ENCODE measurements at places on chromosomes 3 and 15. TPM values are rescaled to one million over a fixed set of nuclear protein-coding genes. Genes with fewer than 3 reads are reported as not detected.

- no peaks in the 10 kb centered on the region for H3K27me3 ChIP-seq
- H3K4me1 ChIP-seq = peaks cover 7% of the 10 kb centered on the region
Observed at GRCh38 chr3:49759226-49759625, 27.1 kb downstream of the IP6K1 start.

DNA sequence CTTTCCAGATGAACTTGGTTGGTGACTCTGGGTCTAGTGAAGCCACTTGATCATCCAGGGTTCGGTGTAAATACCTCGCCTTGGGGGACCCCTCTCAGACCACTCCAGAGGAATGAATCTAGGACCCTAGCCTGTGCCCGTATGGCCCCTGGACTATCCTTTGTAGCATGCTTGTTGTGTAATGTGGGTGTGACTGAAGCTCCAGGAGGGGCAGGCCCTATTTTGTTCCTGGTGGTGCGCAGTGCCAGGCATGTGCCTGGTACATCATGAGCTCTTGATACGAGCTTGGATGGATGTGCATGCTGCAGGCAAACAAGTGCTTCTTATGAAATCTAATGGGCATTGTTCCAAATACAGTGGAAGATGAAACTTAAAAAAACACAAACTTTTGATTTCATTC is 82.8 kb downstream of the EBLN2 start:
- H3K4me3 ChIP-seq = no peak overlapping the region
- no peaks in the 10 kb centered on the region for H3K27me3 ChIP-seq
- no peak overlapping the region for H3K27ac ChIP-seq
- no peak for DNase-seq
- no peaks in the 10 kb centered on the region for H3K36me3 ChIP-seq

DNA sequence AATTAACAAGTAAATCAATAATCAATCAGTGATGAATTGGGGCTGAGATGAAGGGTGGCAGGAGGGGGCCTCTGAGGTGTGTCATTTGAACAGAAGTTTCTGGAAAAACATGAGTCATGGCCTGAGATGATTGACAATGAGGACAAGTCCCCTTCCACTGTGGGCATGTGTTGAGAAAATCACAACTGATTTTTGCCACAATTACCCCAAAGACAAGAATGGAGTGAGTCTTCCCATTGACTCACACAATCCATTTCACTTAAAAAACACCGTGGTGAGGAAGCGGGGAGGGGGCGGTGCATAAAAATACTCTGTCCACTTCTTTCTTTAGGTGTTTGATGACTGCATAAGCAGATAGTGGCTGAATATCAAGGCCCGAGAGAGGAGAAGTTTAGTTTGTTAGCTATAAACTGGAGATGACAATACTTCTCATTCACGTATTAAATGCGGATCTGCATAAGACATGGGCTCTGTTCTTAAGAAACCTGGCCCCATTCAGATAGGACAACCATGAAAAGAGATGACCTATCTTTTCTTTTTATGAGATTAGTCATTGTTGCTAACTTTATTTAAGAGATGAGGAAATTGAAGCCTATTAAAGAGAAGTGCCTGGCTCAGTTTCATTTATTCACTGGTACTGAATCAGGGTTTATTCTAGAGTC is 34.7 kb downstream of the SHC4 start:
- DNase-seq = no peak
- no peaks in the 10 kb centered on the region for H3K36me3 ChIP-seq
- no peaks in the 10 kb centered on the region for H3K4me1 ChIP-seq
- H3K27me3 ChIP-seq = no peaks in the 10 kb centered on the region
- no peak overlapping the region for H3K4me3 ChIP-seq
- no peak overlapping the region for H3K27ac ChIP-seq

DNA sequence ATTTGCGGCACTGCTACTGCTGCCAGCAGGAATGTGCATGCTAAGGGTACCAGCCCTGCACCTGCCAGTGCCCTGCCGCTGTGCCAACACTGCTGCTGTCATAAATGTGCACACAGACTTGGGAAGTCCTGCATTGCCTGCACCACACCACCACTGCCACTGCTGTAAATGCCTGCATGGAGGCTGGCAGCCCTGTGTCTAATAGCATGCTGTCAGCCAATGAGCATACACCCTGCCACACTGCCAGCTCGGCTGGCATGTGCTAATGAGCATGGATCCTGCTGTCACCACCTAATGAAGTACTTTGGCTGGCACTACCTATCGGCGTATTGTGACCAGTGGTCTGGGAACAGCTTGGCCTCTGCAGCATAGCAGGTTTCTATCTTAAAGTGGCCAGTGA is 981.8 kb upstream of the GBE1 start:
- no peak overlapping the region for H3K27ac ChIP-seq
- no peaks in the 10 kb centered on the region for H3K27me3 ChIP-seq
- H3K36me3 ChIP-seq = no peaks in the 10 kb centered on the region
- no peak overlapping the region for H3K4me3 ChIP-seq
- no peak for DNase-seq
- H3K4me1 ChIP-seq = no peaks in the 10 kb centered on the region

- H3K36me3 ChIP-seq = no peaks in the 10 kb centered on the region
- no peaks in the 10 kb centered on the region for H3K4me1 ChIP-seq
- DNase-seq = no peak
- no peaks in the 10 kb centered on the region for H3K27me3 ChIP-seq
Observed at GRCh38 chr3:144273601-144274000, 302.0 kb downstream of the DIPK2A start.

DNA sequence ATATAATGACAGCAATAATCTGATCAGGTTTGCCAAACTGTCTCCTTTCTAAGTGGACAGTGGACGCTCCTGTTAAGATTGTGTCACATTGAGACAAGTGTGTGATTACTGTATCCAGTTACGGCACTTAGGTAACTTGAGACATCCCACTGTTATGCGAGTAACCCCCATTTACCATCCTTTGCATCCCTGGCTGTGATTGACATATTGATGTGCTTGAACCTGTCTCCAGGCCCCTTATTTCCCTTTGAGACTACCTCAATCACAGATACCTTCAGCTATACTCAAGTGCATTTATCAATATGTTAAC is 785.2 kb downstream of the NR2F2 start:
- DNase-seq = no peak
- H3K27me3 ChIP-seq = no peaks in the 10 kb centered on the region
- H3K4me1 ChIP-seq = no peaks in the 10 kb centered on the region
- no peak overlapping the region for H3K27ac ChIP-seq
- no peaks in the 10 kb centered on the region for H3K36me3 ChIP-seq
- H3K4me3 ChIP-seq = no peak overlapping the region

Gene VEPH1
- total RNA-seq = 139 TPM

- peaks cover 21% of the 10 kb centered on the region for H3K27me3 ChIP-seq
- no peak overlapping the region for H3K27ac ChIP-seq
- H3K4me3 ChIP-seq = no peak overlapping the region
- no peaks in the 10 kb centered on the region for H3K4me1 ChIP-seq
Observed at GRCh38 chr3:139318431-139318816, 25.4 kb upstream of the MRPS22 start.

DNA sequence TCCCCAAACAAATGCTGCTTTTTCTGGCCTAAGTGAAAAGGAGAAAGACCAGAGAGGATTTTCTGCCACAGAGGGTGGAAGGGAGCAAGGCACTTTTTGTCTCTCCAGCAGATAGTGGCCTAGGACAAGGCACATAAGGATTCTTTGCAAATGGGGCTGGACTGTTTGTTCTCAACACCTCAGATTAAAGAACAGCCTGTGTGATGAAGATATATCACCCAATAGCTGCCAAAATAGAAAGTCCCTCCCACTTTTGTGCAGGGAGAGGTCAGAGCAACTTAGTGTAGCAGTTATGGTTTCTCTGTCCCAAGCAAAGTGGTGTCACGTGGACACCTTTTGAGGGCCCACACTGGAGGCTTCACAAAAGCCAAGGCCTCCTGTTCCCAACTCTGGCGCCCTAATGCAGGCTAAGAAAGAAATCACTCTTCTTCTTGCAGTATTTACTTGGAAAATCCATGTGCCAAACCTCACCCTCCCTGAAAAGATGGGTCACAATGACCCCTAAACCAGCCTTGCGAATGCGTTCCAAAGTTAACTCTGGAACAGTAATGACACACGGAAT is 84.9 kb downstream of the LRIG1 start:
- peaks cover 35% of the 10 kb centered on the region for H3K36me3 ChIP-seq
- no peak for DNase-seq
- H3K4me3 ChIP-seq = no peak overlapping the region
- H3K27me3 ChIP-seq = no peaks in the 10 kb centered on the region
- H3K27ac ChIP-seq = no peak overlapping the region
- H3K4me1 ChIP-seq = peaks cover 18% of the 10 kb centered on the region

Gene NAALADL2
- 8.5 TPM for total RNA-seq

DNA sequence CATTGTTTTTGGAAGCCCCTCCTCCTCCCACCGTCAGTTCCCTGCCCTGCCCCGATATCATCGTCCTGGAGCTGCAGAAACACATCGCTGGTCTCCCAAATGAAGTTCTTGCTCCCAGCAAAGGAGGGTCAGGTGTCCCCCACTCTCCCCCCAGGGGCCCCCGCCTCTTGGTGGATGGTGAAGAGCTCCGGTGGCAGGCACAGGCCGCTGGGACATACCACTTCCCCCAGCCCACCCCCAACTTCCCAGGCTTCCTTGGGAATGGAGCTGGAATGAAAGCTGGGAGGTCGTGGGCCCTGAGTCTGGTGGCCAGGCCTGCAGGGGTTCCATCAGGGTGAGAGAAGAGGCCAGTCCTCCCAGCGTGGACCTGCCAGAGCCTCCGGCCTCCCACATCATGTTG is 137.7 kb downstream of the CHSY1 start:
- no peaks in the 10 kb centered on the region for H3K36me3 ChIP-seq
- DNase-seq = no peak
- peaks cover 6% of the 10 kb centered on the region for H3K4me1 ChIP-seq
- no peak overlapping the region for H3K4me3 ChIP-seq
- H3K27ac ChIP-seq = no peak overlapping the region

DNA sequence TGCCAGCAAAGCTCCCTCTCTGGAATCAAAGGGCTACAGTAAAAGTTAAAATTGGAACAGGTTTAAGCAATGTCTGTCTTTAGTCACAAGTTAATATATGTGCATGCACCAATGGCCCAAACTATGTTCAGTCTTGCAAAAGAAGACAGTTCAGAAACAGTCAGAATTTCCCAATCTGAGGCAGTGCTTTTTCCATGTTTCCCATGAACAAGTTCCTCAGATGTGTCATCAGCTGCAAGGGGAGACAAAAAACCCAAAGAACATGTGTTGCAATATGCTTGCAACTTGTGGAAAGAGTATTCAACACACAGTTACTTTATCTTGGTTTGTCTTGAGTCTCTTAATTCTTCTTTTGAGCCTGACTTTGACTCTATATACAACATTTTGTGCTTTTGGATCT is 148.4 kb downstream of the USP13 start:
- no peak for DNase-seq
- H3K36me3 ChIP-seq = no peaks in the 10 kb centered on the region
- H3K4me3 ChIP-seq = no peak overlapping the region
- no peaks in the 10 kb centered on the region for H3K27me3 ChIP-seq
- no peaks in the 10 kb centered on the region for H3K4me1 ChIP-seq

- peaks cover 7% of the 10 kb centered on the region for H3K4me1 ChIP-seq
- no peaks in the 10 kb centered on the region for H3K27me3 ChIP-seq
- no peak overlapping the region for H3K27ac ChIP-seq
- H3K4me3 ChIP-seq = no peak overlapping the region
- H3K36me3 ChIP-seq = peaks cover 4% of the 10 kb centered on the region
- DNase-seq = no peak
Observed at GRCh38 chr3:188194332-188194731, 40.4 kb downstream of the LPP start.

DNA sequence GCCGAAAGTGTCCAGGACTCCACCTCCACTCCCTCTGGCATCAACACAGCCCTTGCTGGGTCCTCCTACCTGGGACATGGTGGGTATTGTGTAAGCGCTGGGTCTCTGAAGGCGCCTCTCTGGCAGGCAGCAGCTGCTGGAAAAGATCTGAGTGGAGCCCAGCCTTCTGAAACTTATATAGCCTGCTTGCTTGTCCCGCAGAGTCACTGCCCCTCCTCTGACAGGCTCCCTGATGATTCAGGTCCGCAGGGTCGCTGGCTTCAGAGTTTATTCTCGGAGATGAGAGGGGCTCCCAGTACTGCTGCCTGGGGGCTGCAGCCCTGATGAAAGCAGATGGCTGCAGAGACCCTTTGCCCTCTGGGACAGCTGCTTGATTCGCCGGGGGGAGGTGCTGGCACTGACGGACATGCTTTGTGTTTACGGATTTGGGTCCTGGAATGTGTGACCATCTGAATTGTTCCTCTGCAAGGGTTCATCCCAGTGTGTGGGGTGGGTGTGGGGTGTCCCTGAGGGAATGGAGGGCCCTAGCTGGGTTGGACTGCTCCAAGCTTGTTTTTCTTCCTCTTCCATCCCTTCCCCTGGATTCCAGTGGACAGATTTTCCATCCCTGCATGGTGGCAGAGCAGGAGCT is at the start of gene MUSTN1:
TSS of gene MUSTN1 (minus strand) at position 149 of the 631 bp plus-strand sequence. CDS start at position 78, 71 bp downstream.
- H3K4me3 ChIP-seq = peak within 1 kb of the TSS; percentile 19
- H3K4me1 ChIP-seq = peaks cover 10% of the 10 kb centered on the region
- H3K27ac ChIP-seq = peak within 1 kb of the TSS; percentile 24
- no peak for DNase-seq
- no peaks in the 10 kb centered on the region for H3K27me3 ChIP-seq

Gene GOLIM4
- total RNA-seq = 50.9 TPM

DNA sequence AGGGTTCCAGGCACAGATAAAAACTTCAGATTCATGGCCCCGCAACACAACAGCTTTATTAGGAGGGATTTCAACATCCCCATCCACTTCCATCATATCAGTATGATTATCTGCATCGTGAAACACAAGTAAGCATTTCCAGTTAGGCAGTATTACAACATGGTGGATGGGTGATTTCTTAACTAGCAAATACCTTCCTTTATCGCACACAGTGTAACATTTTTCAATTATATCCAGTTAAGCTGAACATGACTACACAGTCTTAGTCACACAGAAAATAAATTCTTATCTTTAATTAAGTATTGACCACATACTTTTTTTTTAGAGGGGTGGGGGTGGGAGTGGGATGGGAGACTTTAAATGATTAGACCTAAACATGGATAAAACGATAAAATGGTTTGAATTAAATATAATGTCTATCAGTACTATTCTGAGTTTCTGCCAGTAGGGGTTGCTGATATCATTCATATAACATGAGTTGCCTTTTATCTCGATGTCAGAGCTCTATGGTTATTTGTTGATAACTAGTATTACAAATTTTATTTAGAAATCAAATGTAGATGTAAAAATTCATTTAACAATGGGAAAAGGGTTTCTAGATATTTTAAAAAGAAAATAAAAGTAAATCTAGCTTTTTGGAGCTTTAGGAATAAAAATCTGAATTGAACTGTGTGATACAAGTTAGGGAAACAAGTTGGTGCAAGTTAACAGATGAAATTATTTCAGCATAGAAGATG is 146.6 kb downstream of the TBL1XR1 start:
- no peak for DNase-seq
- H3K4me3 ChIP-seq = no peak overlapping the region
- H3K27me3 ChIP-seq = no peaks in the 10 kb centered on the region
- no peak overlapping the region for H3K27ac ChIP-seq

All from upper lobe of right lung (tissue), 1 donor.